Naive thymus-derived CD8-positive, alpha-beta T cell (primary cell): ENCODE measurements at places on chromosomes 1 and 21. TPM values are rescaled to one million over a fixed set of nuclear protein-coding genes. Genes with fewer than 3 reads are reported as not detected.

Gene NR1I3
- not detected for polyA plus RNA-seq

Gene CHRNB2
- 0.03 TPM for polyA plus RNA-seq

Gene TMPRSS2
- not detected for polyA plus RNA-seq

Gene TLR5
- polyA plus RNA-seq = 1.2 TPM

Gene KDM1A
- 48.6 TPM for polyA plus RNA-seq

GRCh38 chr1:192098001-192098400, 60.3 kb upstream of the RGS18 start:
- DNase-seq = no peak

DNA sequence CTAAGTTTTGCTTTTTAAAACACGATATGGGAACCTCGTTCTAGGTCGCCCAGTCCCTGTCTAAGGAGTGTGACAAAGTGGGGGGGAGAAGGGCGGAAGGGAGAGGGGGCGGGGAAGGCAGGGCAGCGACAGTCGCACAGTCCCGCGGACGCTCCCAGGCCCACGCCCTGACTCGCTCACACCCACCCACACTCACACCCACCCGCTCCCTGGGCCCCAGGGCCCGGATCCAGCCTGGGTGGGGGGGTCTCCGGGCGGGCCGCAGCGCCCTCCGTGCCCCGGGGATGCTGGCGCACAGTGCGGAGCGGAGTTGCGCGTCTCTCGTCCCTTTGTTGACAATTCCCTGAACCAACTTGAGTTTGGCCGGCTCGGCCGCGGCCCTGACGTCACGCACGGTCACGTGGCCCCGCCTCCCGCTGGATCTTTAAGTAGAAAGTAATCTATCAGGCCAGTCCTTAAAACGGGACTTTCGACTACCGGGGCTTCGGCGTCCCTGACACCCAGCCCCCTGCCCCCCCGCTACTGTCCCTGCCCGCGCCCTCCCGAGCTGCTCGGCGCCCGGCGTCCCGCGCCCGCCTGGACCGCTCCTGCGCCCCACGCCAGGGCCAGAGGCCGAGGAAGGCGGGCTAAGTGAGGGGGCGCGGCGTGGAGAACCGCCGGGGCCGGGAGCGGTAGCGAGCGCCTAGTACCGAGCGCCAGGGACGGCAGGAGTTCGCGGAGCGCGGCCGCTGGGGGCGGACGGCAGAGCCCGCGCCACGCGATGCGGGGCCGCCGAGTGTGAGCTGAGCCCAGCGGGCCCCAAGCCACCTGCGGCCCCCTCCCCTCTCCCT, at the start of gene FOXD3:
Gene FOXD3, plus strand, starts transcription at position 454 of the 830 bp plus-strand sequence. CDS start 492 bp downstream, outside the sequence.
- DNase-seq = no peak

DNA sequence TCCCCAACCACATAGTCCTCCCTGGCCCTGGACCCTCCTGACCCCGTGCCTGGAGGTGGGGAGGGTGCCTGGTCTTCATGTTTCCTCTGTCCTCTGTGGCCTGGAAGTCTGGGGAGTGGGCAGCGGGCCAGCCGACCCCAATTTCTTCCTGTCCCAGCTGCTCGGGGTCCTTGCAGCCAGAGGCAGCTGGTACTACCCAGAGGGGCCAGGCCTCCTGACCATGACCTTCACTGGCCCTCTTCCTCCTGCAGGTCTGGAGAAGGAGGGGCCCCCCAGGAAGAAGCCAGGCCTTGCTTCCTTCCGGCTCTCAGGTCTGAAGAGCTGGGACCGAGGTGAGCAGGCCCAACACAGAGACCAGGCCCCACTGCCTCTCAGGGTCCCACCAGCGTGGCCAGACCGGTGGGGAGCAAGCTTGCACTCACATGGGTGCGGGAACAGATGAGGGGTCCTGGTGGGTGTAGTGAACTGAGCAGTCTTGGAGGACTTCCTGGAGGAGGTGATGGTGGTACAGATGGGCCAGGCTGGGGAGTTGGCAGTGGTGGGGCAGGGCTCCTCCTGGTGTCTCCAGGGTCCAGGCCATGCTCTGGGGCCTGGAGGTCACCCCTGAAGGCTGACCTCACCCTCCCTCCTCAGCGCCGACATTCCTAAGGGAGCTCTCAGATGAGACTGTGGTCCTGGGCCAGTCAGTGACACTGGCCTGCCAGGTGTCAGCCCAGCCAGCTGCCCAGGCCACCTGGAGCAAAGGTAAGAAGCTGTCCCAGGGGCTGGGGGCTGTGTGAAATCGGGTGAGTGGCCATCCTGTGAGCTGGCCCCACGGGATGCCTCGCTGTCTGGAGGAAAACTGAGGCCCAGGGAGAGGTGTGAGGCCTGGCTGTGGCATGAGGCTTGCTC, 32.7 kb downstream of the TRIM11 start:
- DNase-seq = no peak

GRCh38 chr1:13737398-13737797, 37.4 kb downstream of the PRDM2 start:
- DNase-seq = no peak

GRCh38 chr1:7922301-7922700, 18.3 kb downstream of the TNFRSF9 start:
- no peak for DNase-seq

DNA sequence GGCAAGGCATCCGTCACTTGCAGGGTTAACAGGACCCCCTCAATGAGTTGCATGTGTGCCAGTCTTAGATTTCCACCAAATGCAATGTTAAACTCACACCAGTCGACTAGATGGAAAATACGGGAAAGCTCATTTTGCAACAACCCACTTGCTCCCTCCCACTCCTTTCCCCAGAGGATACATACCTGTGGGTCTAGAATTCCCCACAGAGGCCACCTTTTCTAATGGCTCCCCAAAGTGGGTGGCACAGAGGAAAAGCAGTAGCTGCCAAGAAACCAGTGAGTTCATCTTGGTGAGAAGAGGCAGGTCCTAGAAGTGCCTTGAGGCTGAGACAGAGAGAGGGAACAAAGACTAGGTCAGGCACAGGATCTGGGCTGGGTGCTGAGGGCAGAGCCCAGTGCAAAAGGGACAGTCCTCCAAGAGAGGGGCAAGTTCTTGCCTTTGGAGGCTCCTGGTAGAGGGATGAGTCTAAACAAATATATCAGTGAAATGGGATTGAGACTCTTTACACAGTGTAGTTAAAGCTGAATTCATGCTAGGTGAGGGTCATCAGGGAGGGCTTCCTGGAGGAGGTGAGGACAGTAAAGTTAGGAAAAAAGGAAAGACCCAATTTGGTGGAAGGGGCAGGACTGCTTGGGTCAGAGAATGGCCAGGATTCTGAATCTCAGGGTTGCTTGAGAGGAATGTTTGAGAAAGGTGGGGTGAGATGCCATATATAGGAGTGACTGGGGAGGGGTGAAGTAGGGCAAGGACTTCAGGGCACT, 3.5 kb downstream of the KISS1 start:
- DNase-seq = no peak

DNA sequence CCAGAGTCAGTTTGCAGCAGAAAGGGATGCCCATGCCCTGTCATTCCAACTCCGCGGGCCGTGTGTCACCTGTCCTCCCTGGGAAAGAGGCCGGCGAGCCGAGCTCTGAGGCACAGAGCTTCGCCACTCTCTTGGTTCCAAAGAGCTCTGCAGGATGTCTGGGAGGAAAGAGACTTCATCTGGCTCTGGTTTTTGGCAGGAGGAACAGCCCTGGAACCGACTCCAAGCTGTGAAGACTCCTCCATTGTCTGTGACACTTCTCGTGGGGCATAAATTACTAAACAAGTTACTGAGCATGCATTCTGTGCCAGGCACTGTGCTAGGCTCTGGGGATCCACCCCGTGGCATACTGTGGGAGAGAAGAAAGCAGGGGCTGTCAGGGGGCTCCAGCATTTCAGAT, 3.9 kb upstream of the FAM151A start:
- no peak for DNase-seq

DNA sequence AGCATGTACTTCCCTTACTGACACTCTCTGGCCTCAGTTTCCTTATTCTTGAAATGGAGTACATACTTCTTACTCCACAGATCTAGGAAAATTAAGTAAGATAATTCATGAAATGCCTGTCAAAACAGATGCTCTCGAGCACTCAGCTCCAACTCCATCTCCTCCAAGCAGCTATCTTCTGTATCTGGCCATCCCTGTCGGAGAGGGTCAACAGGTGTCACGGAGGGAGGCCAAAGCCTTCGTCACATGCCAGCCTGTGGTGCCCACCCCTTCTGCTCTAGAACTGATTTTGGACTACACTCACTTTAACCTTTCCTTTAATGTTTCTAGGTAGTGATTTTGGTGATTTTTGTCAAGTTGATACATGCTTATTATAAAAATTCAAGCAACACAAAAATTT, 18.8 kb upstream of the PKP1 start:
- DNase-seq = no peak

DNA sequence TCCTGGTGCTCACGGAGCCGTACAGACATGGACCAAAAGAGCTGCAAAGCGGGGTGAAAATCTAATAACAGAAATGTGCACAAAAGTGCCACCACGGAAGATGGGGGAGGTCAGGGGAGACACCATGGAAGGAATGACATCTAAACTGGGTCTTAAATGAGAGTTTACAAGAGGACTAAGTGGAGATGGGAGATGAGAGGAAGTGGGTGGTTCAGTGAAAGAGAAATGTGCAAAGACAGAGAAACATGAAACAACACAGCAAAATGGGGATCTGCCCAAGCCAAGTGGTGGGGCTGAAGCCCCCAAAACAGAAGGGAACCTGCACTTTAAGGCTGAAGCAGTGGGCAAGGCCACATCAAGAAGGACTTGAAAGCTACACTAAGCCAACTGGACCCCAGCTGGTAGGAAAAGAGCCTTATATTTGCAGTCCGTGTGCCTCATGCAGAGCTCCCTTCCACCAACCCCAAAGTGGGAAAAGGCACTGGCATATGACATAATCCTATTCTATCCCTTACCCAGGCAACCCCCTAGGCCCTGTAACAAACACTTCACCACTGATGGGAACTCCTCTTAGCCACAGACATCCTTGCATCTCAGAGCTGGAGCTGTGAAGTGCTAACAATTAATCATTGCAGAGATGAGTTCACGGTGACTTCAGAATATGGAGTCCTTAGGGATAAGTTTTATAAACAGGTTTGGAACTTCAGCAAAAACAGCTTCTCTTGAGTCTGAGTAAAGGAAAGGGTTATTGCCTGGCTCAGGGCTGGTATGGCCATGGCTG, 198.6 kb upstream of the EDN2 start:
- no peak for DNase-seq

- DNase-seq = no peak
Observed at GRCh38 chr1:1191734-1192133, 14.7 kb downstream of the TNFRSF18 start.

- DNase-seq = no peak
Observed at GRCh38 chr1:17190010-17190995, 14.6 kb upstream of the PADI1 start.

DNA sequence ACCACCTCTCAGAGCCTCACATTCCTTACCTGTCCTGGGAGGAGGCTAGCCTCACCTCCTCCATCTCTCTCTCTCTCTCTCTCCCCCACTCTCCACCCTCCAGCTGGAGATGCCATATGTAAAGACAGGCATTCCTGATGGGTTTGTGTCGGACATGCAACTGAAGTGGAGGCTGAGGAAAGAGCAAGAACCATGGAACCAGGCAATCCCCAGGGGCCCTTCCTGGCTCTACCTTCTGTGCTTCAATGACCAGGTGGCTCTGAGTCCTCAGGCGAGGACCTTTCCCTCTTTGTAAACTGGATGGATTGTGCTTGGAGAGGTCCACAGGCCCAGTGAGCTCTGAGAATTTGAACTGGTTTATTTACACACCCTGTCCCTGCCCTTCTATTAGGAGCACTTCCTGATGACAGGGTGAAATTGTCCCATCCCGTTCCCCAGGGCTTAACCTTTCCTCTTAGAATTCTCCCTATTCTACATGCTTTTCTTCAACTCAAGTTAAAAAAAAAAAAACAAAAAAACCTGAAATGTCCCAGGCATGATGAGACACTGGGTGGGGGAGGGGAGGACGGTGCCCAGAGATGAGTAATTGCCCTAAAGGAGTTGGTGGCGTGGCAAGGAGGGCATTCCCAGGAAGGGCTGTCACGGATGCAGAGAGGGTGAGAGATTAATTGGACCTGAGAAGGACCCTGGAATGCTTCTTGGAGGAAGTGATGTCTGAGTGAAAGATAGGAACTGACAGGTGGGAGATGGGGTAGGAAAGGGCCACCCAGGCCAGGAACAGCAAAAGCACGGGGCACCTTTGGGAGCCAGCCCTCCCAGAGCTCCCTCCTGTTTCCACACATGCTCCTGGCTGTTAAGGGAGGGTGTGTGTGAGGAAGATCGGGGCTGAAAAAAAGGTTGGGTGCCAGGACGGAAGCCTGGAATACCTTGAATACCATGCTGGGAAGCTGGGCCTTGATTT, 50.2 kb upstream of the WASF2 start:
- DNase-seq = no peak

DNA sequence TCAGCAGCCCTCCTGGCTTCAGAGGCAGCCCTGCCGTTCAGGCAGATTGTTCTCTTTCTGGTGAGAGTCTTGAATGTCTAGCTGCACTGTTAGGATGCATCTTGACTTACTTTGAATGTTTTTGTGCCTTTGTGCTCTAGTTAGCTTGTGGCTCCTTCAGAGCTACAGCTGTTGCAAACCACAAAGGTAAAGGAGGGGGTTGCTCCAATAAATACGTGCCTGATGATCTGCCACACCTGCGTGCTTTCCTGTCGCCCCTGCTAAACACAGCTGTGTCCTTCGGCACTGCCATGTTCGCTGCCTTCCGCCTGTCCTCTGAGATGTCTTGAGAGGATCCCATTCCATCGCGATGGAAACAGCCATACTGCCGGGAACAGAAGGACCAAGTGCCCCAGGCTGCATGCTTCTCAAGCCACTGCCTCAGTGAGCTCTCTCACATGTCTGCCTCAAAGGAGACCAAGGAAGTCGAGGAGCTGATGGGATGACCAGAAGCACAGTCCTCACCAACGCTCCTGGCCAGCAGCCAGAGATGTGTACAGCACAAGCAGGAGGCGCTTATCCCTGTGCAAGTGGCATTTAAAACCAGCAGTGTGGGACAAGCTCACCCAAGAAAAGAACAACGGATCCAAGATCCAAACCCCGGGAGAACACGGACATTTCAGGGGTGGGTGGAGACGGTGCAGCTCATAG, 12.0 kb upstream of the SMIM12 start:
- DNase-seq = no peak

GRCh38 chr1:66276218-66276617, 257.7 kb upstream of the SGIP1 start:
- DNase-seq = peak; percentile 49

DNA sequence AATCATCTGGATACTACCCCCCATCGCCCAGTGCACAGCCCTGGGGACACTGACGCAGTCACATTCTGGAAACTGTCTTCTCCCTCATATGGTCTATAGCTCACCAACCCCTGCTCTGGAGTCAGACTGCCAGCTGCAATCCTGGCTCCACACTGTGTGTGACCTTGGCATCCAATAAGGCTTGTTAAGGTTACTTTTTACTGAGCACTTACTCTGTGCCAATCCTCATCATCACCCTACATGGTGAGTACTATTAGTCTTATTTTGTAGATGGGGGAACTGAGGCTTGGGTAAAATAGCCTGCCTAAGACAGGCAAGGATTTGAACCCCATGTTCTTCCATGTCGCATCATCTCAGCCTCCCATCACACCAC, 34.9 kb downstream of the AHDC1 start:
- DNase-seq = peak; percentile 21

DNA sequence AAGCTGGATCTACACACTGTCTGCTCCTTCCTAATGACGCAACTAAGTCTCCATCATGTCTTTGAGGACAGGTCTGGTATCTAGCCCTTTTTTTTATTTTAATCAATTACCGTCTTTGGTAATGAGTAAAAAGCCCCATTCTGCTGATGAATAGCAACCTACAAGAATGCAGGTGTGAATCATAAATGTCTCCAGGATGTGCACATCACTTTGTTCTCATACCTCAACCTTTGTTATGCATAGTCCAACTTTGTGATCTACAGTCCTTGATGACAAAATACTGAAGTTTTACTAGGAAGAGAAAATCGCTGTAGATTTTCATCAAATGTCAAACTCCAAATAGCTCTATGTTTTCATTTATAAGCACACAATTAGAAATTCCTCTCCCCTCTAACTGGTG, 39.3 kb downstream of the PLPPR5 start:
- DNase-seq = no peak
